ENCODE measurements at places on chromosomes 5 and 9. TPM values are rescaled to one million over a fixed set of nuclear protein-coding genes. Genes with fewer than 3 reads are reported as not detected.

- no peak overlapping the region for H3K4me3 ChIP-seq
- H3K27ac ChIP-seq = no peak overlapping the region
- no peaks in the 10 kb centered on the region for H3K27me3 ChIP-seq
- DNase-seq = no peak
- peaks cover 6% of the 10 kb centered on the region for H3K36me3 ChIP-seq
Observed at GRCh38 chr9:69391946-69392345, 66.9 kb downstream of the ENTREP1 start.

DNA sequence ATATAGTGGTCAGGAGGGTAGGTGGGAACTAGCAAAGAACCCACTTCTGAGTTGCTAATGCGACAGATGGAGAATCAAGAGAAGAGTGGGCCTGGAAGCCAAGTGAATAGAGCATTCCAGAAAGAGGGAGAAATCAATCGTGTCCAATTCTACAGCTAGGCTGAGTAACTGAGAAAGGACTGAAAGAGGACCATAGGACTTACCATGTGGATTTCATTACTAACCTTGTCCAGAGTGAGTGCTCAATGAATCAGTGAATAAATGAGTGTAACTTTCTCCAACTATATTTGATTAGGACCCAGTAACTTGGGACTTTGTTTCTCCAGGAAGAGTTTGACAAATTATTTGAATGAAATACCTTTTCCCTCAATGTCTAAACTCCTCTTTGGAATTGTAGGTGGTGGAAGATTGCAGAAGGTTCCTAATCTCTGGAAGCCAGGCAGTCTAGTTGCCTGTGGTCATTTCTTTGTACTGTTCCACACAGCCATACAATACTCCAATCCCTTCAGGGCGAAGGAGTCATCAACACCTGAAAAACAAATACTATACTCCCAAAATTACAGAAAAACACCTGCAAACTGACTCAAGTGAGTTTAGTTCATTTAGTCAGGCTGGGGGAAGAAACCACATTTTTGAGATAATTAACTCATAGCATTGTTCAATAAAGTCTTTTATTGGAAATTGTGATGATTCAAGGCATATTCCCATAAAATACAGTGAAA lies 2.6 kb upstream of the F2RL1 start:
- no peak overlapping the region for H3K4me3 ChIP-seq
- peaks cover 27% of the 10 kb centered on the region for H3K27me3 ChIP-seq
- no peak for DNase-seq
- no peaks in the 10 kb centered on the region for H3K4me1 ChIP-seq

- peak; percentile 49 for DNase-seq
- H3K4me3 ChIP-seq = no peak overlapping the region
- no peaks in the 10 kb centered on the region for H3K36me3 ChIP-seq
- H3K27ac ChIP-seq = no peak overlapping the region
- H3K4me1 ChIP-seq = no peaks in the 10 kb centered on the region
Observed at GRCh38 chr5:33595303-33595702, 154.5 kb downstream of the TARS1 start.

DNA sequence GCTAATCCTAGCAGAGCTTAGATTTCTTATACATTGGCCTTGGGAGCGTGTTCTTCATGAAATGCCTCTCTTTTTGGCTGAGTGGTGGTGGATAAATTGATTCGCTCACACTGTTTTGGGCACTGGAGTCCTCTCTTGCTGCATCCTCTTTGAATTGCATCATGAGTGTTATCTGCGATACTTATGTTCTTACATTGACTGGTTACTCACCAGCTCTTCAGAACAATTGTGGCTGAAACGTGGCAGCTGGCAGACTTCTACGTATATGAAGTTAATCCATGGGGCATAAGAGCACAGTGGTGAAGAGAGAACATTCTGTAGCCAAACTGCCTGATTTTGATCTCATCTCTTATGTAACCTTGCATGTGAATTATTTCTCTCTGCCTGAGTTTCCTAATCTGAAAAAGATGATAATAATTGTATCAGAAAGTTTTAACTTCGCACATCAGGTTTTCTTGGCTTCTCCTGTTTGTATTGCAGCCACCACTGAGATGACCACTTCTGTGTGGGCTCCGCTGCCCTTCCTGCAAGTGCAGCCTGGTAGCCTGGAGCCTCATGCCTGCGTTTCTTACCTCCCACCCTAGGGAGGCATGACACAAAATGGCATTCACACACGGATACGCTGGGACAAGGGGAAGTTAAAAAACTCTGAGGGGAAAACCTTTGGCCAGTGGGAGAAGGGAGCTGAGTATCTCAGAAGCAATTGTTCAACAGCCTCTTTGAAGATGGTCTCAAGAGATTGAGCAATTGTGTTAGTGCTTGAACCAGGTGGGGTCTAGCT lies 295.2 kb downstream of the ARHGAP26 start:
- no peak overlapping the region for H3K27ac ChIP-seq
- H3K27me3 ChIP-seq = no peaks in the 10 kb centered on the region
- H3K4me1 ChIP-seq = peaks cover 11% of the 10 kb centered on the region
- DNase-seq = no peak
- no peak overlapping the region for H3K4me3 ChIP-seq

DNA sequence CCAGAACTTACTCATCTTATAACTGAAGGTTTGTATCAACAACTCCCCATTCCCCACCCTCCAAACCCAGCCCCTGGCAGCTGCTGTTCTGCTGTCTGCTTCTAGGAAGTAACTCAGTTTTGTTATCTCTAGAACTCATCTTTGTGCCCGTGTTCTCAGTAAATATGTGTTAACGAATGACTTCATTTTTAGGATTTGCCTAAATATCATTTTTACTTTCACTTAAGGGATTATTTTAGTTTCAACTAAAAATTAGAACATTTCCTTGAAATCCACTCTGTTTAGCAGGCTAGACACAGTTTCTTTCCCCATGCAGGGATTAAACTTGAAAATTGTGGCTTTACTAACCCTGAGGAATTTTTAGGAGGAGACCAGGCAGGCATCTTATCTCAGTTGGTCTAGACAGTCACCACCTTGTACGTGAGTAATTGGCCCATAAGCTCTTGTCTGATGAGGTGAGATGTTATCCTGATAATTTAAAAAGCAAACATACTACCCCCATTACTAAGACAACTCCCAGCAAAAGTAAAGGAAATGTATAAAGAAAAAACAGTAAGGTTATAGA lies 68.2 kb upstream of the TNFAIP8 start:
- no peaks in the 10 kb centered on the region for H3K27me3 ChIP-seq
- H3K4me1 ChIP-seq = peaks cover 41% of the 10 kb centered on the region
- H3K4me3 ChIP-seq = no peak overlapping the region

- no peaks in the 10 kb centered on the region for H3K36me3 ChIP-seq
- peaks cover 12% of the 10 kb centered on the region for H3K4me1 ChIP-seq
- no peak overlapping the region for H3K27ac ChIP-seq
- no peak for DNase-seq
- no peaks in the 10 kb centered on the region for H3K27me3 ChIP-seq
- H3K4me3 ChIP-seq = no peak overlapping the region
Observed at GRCh38 chr9:132001567-132001966, 78.1 kb downstream of the MED27 start.

DNA sequence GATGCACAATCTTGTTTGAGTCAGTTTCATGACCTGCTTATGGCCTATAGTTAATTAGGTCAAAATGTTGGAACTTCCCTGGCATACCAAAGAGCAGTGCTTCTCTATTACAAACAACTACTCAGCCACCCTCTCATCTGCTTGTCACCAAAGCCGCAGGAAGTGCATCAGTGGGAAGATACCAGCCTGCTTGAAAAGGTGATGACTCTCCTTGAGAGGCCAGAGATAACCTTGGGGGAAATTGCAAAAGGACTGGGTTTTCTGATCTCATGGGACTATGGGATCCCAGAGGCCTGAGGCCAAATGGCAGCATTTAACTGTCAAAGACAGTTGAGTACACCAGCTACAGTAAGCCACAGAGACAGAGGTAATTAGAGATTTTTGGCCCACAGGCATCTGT lies 69.9 kb downstream of the C9orf57 start:
- H3K27ac ChIP-seq = no peak overlapping the region
- no peak overlapping the region for H3K4me3 ChIP-seq
- no peak for DNase-seq
- no peaks in the 10 kb centered on the region for H3K27me3 ChIP-seq

DNA sequence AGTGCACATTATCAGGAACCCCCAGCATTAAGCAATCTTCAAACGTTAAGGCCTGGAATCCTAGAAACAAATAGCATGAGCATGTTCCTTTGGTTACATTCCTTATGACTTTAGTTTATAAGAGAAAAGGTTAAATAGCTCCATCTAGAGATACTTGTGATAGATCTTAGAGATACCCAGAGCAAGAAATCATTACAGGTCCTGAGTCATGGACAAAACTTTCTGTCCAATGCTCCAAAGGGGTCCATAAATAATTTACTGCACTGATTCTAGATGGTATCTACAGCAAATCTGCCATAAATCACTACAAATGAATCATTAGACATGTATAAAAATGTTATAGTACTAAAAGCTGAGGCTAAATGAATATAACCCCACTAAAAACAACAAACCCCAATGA lies 139.6 kb downstream of the HTR1A start:
- H3K27me3 ChIP-seq = no peaks in the 10 kb centered on the region
- no peak overlapping the region for H3K4me3 ChIP-seq
- DNase-seq = no peak
- H3K4me1 ChIP-seq = no peaks in the 10 kb centered on the region

GRCh38 chr9:123597876-123598556 lies 242.0 kb downstream of the CRB2 start:
- no peaks in the 10 kb centered on the region for H3K36me3 ChIP-seq
- DNase-seq = peak; percentile 51
- no peak overlapping the region for H3K27ac ChIP-seq
- H3K4me1 ChIP-seq = no peaks in the 10 kb centered on the region

Gene RGS14
- total RNA-seq = 21.3 TPM

- no peaks in the 10 kb centered on the region for H3K36me3 ChIP-seq
- H3K4me3 ChIP-seq = no peak overlapping the region
- DNase-seq = no peak
- H3K27me3 ChIP-seq = no peaks in the 10 kb centered on the region
Observed at GRCh38 chr5:179138568-179138925, 78.4 kb downstream of the ZNF354C start.

- no peaks in the 10 kb centered on the region for H3K27me3 ChIP-seq
- no peak overlapping the region for H3K27ac ChIP-seq
- H3K36me3 ChIP-seq = no peaks in the 10 kb centered on the region
- H3K4me3 ChIP-seq = no peak overlapping the region
- H3K4me1 ChIP-seq = peaks cover 6% of the 10 kb centered on the region
Observed at GRCh38 chr9:1869843-1870242, 145.3 kb upstream of the SMARCA2 start.

- no peak for DNase-seq
- H3K27ac ChIP-seq = no peak overlapping the region
- peaks cover 16% of the 10 kb centered on the region for H3K4me1 ChIP-seq
- no peaks in the 10 kb centered on the region for H3K36me3 ChIP-seq
- H3K4me3 ChIP-seq = no peak overlapping the region
Observed at GRCh38 chr5:136909906-136910305, 544.6 kb upstream of the TRPC7 start.

DNA sequence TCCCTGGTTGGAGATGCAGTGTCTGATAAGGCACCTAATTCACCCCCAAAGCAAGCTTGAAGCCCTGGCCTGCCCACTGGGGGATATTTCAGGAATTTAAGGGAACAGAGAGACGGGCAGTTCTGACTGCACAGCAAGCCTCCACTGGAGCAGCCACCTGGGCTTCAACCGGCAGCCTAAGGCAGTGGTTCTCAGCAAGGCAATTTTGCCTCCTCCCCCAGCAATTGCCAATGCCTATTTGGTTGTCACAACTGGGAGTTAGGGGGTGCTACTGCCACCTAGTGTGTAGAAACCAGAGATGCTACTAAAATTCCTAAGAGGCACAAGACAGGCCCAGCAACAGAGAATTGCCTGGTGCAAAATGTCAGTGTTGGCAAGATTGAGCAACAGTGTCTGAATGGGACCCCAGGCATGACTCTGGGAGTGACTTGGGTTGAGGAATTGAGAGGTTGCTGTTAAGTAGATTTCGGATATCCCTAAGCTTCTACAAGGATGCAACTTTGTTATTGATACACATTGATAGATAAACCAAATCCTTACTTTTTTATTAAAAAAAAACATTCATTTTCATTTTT lies 58.7 kb upstream of the CTSL start:
- H3K4me3 ChIP-seq = no peak overlapping the region
- H3K27me3 ChIP-seq = no peaks in the 10 kb centered on the region
- DNase-seq = peak; percentile 91

DNA sequence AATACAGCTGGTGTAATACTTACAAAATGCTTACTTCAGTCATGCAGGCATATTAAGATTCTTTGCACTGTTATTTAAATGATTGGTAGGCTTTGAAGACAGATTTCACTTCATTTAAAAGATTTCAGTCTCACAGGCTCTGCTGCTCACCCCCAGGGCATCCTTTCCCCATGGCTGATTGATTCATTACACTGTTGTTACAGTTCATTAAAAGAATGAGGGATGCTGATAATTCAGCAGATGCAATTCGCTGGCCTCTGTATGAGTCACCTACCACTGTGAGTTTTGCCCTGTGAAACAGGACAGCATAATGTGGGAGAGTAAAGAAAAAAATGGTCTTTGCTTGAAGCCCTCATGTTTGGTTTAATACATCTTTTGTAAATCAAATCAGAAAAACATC lies 246.9 kb downstream of the CYLC2 start:
- no peaks in the 10 kb centered on the region for H3K4me1 ChIP-seq

Gene SPINK4
- total RNA-seq = 1.3 TPM

GRCh38 chr5:65548281-65548680 lies 14.7 kb downstream of the CENPK start:
- DNase-seq = no peak
- H3K4me3 ChIP-seq = no peak overlapping the region
- H3K27ac ChIP-seq = no peak overlapping the region

Gene PANK3
- 101 TPM for total RNA-seq

- H3K4me1 ChIP-seq = no peaks in the 10 kb centered on the region
- no peaks in the 10 kb centered on the region for H3K27me3 ChIP-seq
- peaks cover 96% of the 10 kb centered on the region for H3K36me3 ChIP-seq
- no peak for DNase-seq
Observed at GRCh38 chr9:91732187-91733005, 217.6 kb downstream of the ROR2 start.

DNA sequence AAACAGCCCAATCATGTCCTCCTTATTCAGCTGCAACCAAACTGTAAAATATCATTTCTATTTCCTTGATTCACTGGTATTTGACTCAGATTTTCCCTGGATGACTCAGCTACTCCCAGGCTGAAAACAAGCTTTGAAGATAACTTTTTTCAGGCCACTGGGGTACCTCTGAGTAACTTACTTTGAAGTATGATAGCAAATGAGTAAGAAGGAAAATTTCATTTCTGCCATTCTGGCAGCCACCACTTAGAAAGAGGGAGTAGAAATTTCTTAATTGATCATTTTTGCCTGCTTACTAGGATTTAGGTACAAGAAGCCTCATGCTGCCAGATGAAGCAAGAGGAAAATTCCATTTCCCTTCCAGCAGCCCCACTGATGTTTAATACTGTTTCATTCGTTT lies 247.4 kb downstream of the PRELID2 start:
- H3K36me3 ChIP-seq = no peaks in the 10 kb centered on the region
- H3K27me3 ChIP-seq = no peaks in the 10 kb centered on the region
- no peak overlapping the region for H3K27ac ChIP-seq
- no peaks in the 10 kb centered on the region for H3K4me1 ChIP-seq
- H3K4me3 ChIP-seq = no peak overlapping the region
